ENCODE measurements at places on chromosomes 5 and 9. TPM values are rescaled to one million over a fixed set of nuclear protein-coding genes. Genes with fewer than 3 reads are reported as not detected.

PTGS1 gene
- total RNA-seq = not detected

DNA sequence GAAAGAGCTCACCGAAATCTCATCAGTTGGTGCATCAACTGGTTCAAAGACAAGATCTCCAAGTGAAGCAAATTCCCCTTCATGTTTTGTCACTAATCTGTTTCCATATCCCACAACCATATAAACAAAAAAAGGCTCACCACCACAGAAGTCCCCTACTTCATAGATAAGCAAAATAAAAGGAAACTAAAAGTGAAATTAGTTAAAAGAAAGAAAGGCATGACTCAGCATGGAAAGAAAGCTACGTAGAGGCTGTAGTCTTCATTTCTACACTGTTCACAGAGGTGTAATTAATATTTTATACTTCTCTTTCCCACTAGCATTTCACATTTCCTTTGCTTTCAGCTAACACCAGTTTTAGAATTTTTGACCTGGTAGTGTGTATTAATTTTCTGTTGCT lies 208.0 kb downstream of the CYLC2 start:
- DNase-seq = no peak

DNA sequence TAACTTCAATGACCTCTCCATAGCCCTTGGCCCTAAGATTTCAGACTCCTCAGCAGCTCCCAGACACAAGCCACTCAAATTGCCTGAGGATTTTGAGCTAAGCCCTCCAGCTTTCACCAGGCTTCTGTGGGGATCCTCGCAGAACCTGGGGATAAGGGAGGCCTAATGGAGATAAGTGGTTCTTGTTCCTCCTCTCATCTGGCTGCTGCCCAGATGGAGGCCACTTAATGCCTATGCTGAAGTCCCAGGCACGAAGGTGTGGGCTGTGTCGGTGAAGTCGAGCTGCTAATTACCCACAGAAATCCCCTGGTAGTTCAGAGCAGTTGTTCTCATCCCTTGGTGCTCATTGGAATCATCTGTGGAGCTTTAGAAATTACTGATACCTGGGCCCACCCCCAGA lies 10.3 kb upstream of the FAT2 start:
- DNase-seq = no peak

DNA sequence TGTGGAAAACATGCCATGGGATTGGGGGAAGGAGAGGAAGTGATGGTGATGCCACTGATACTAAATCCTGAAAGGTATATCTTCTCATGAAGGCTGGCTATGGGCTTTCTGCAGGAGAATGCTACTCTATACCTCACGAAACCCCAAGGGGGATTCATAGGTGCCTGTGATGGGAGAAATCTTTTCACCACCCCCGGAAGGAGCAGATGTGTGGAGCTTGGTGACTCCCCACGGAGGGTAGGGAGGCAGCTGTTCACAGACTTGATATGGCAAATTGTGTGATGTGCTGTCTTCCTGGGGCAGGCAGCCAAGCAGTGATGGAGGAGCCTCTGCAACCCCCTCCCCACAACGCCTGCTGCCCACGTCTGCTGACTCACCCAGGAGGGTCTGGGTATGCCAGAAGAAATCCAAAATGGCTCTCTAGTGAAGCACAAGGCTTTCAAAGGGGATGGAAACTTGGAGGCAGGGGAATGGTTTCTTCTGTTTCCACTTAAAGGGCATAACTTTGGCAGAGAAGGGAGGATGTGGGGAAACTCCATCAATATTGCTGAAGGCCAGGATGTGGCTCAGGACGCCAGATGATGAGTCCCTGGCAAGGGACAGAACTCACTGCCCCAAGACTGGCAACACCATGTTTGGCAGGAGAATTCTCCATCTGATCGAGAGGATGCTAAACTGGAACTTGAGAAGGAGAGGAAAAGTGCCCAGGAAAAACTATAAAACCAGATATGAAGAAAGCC lies 188.3 kb downstream of the GABBR2 start:
- no peak for DNase-seq
